Cortex of kidney (tissue), 1 donor: ENCODE measurements at places on chromosomes 13 and 19.

- no peak for DNase-seq
Measured at GRCh38 chr13:44876782-44877324, 112.4 kb downstream of the NUFIP1 start.

DNA sequence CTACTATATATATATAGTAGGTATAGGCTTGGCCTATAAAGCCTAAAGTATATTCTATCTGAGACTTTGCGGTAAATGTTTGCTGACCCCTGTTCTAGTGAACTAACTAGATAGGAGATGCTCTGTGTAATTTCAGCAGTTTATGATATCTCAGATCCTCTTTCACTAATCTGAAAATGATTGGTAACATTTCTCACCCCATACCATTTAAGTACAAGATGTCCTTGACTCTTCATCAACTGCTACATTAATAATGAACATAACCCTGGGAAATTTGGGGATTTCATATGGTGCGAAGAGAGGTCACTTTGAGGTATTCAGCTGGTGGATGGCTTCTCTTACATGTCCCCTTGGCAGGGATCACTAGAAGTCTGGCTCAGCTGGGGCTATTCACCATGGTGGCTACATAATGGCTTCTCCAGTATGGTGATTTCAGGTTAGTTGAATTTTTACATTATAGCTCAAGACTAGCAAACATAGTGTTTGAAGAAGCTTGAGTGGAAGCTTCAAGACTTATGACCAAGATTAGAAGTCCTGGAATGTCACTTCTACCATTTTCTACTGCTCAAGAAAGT is 103.6 kb upstream of the MYCBP2 start:
- no peak for DNase-seq

DNA sequence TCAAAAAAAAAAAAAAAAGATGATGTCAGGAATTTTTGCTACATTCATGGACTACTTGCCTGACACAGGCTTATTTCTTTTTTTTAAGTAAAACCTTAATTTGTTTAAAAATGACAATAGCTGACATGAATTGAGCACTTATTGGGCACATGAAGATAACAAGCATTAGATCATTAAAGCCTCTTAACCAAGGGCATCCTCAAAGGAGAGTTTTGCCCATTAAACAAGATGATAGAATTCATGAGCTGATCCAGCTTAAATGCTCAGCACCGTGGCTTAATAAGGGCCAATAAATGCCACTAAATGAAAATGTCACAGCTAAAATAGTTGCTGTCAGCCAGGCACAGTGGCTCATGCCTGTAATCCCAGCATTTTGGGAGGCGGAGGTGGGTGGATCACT is 19.3 kb downstream of the FBXO17 start:
- no peak for DNase-seq

DNA sequence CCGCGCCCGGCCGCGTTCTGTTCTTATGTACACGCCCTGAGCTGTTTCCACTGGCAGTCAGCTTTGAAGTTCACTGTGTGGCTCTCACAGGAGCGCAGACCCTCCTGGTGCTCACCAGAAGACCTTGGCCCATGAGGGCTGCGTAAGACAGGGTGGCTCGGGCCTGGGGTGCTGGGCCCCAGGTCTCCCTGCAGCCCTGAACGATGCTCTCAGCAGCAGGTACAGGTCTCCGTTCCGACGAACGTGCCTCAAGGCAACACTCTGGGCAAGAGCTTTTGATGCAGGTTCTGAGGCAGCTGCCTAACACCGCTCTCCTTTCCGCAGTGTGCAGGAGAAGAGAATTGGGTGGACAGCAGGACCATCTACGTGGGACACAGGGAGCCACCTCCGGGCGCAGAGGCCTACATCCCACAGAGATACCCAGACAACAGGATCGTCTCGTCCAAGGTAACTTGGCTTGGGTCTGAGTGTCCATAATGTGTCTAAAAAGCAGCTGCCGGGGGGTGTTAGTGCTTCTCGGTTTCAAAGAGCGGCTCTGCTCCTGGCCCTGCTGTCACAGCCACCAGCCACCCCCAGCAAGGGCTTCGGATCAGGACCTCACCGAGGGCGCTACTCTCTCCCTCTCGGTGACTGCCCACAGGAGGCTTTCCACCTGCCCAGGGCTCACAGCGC is 95.1 kb downstream of the ATP11A start:
- DNase-seq = no peak

- DNase-seq = no peak
Measured at GRCh38 chr19:35782589-35782988, 7.2 kb downstream of the ARHGAP33 start.

- no peak for DNase-seq
Measured at GRCh38 chr19:5934774-5935472, 20.9 kb downstream of the CAPS start.

DNA sequence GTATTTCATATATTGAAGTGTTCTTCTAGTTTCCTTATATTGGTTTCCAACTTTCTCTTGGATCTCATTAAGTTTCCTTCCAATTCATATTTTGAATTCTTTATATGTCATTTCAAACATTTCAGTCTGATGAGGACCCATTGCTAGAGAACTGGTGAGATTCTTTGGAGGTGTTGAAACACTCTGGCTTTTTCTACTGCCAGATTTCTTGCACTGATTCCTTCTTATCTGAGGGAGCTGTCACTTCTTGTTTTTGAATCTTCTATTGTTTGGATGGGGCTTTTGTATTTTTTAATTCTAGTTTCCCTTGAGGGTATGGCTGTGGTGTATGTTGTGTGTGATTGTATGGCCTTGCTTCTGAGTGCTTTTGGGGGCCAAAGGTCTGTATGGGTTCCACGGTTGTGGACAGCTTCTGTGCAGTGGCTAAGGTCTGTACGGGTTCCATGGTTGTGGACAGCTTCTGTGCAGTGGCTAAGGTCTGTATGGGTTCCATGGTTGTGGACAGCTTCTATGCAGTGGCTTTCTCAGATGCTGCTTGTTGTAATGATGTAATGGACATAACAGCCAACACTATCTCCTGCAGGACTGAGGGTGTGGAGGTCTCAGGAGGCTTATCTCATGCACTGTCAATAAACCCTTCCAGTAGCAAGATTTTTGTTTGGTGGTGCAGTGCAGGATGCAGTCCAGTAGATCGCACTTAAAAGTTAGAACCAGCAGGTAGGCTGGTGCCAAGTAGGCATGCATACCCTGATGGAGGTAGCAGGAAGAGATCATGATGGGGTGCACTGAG is 36.8 kb downstream of the ACSBG2 start:
- DNase-seq = no peak

GRCh38 chr13:37216331-37216730 is 110.9 kb upstream of the CSNK1A1L start:
- no peak for DNase-seq

DNA sequence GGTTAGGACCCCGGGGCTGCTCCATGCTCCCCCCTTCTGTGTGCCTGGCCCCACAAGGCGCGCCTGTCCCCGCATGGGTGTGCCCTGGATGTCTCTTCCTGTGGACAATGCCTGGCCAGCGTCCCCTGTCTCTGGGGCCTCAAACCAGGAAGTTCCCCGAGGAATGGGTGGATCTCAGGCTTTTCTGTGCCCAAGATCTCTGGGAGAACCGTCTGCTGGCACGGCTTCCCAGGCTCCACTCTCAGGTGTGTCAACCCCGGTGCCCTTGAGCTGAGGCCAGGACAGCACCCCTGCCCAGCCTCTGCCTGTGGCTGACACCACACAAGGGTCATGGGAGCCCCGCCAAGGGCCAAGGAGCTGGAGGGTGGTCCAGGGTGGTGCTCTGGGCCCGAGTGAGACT is 15.7 kb downstream of the ZNF444 start:
- DNase-seq = no peak

DNA sequence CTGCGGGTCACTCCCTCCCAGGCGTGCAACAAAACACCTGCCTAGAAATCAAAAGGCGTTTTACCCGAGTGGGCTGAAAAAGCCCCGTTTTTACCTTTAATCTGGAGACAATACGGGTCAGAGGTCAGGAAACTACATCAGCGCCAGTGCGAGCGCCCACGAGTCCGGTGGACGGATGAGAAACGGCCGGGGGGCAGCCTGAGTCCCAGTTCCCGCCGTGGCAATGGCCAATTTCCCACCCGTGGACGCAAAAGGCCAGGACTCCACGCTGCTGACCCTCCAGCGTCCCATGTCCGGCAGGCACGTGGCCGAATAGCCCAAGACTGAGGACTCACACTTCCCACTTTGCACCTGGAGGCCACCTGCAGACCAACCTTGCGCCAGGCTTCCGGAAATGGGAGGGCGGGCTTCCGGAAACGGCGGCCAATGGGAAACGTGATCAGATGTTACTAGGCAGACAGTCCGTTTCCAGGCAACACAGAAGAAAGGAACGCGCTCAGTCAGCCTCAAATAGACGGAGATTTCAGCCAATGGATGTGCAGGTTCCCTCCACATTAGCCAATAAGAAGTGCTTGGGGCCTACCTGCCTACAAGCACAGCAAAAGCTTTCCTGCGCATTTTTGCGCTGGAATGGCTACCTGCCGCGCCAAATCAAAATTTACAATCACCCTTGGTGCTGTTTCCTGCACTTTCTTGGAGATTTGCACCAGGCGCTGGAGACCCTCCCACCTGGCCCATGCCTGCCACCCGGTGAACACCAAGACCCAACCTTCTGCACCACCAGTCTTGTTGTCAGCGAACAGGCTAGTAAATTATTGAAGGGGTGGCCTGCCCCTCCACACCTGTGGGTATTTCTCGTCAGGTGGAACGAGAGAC is 47.4 kb downstream of the ZFP14 start:
- DNase-seq = no peak

DNA sequence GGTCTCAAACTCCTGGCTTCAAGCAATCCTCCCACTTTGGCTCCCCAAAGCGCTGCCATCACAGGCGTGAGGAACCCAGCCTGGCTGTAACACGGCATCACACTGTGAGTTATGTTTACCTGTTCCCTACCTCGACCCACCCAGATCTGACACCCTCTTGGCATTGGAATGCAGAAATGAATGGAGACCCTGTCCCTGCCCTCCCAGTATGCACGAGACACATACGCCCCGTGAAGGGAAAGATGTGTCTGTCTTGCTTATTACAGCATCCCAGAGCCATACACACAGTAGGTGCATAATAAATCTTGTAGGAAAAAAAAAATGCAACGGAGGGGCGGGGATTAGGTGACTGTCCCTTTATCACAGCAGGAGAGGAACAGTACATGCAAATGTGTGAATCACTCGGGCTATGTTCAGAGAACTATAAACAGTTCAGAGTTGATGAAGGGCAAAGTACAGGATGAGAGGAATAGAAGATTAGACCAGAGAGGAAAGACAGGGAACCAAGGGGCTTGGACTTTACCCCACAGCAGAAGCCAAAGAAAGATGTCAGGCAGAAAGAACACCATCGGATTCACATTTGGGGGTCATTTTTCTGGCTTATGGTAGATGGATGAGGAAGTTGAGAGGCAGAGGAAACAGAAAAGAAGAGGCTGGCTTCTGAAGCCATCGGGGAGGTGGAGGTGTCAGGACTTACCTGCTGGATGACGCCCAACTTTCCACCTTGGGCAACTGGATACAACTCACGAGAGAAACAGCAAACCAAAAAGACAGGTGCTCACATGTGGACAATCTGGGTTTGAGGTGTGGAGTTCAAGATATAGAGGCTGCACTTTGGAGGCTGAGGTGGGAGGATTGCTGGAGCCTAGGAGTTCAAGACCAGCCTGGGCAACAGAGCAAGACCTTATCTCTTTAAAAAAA is 94.3 kb downstream of the INSR start:
- DNase-seq = no peak

- no peak for DNase-seq
Measured at GRCh38 chr19:32101206-32101605, 244.2 kb upstream of the ZNF507 start.

DNA sequence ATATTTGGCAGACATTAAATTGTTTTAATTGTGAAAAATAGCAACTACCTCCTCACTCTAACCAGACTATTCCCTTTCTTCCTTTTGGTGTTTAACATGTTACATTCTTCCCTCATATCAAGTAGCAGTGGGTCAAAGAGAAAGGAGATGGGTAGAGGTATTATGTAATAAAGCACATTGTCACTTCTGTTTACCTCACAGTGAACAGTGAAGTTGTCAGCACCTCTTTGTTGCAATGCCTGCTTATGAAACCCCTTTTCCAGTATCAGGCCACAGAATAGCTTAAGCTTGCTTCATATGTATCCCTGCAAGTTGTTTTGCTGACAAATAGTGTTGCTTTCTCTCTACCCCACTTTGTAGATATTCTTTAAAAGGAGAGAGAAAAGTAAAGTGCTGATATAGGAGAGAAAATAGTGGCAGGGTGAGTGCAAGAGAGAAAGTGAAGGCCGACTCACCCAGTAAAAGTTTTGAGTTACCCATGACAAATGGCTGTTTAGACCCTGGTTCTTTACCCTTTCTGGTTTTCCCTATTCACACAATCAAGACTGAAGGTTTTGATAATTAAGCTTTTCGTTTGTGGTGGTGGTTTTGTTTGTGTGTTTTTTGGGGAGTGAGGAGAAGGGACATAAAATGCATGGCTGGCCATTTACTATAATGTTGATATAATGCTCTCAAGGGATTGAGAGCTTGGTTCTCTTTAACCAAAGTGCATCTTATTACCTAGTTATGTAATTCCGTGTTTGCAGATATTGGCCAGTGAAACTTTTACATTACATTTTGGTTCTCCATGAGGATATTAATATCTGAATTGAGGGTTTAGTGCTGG is 3.7 kb downstream of the ITM2B start:
- no peak for DNase-seq

GRCh38 chr19:8046569-8047165 is 5.9 kb upstream of the CCL25 start:
- no peak for DNase-seq

GRCh38 chr13:25882466-25883357 is 169.1 kb downstream of the SHISA2 start:
- DNase-seq = no peak

DNA sequence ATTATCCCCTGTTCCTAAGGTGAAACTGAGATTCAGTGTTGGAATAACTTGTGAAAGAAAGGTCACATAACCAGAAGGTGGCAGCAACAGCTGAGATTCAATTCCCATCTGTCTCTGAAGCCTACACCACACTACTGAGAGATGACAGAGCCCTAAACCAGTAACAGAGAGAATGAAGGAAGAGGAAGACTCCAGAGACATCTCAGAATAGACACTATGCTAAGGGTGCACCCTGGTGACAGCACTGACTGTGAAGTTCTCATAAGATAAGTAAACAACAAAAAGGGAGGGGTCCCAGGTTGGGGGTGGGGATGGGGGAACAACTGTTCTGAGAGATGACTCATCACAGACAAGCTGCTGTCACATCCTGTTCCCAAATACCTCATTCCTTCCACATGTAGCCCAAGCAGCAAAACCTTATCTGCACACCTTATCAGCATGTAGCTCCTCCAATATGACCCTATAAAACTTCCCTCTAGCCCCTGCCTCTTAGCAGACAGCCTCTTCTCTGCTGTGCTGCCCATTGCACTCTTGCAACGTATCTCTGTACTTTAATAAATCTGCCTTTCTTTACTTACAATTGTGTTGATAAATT is 46.5 kb downstream of the UTP14C start:
- no peak for DNase-seq

GRCh38 chr13:58048670-58049069 is 417.1 kb downstream of the PCDH17 start:
- DNase-seq = no peak

GRCh38 chr19:45887200-45887710 is 1.3 kb upstream of the IRF2BP1 start:
- DNase-seq = no peak

DNA sequence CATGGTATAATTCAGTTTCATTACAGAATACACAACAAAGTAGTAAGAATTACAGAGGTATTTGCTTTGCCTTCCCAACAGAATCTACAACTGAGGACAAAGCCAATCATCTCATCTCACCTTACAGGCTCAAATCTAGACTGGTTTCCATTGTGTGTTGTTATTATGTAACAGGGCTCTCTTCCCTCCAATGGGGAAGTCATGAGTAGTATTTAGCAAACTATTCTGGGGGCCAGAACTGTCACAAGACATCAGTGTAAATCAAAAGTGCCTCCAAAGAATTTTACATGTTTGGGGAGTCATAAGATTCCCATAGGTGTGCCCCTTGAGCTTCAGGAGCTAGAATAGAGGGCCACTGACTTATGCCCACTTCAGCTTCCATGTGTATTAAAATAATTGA is 187.0 kb upstream of the EDNRB start:
- no peak for DNase-seq
